ENCODE measurements at places on chromosomes 7 and 10.

- DNase-seq = peak; percentile 14
Observed at GRCh38 chr10:69180525-69181204, 631 bp downstream of the SUPV3L1 start.

GRCh38 chr7:104968648-104969047, 45.4 kb upstream of the KMT2E start:
- no peak for DNase-seq

GRCh38 chr7:14420768-14421167, 431.3 kb upstream of the ETV1 start:
- no peak for DNase-seq

- no peak for DNase-seq
Observed at GRCh38 chr7:108140671-108141070, 10.5 kb upstream of the LAMB4 start.

DNA sequence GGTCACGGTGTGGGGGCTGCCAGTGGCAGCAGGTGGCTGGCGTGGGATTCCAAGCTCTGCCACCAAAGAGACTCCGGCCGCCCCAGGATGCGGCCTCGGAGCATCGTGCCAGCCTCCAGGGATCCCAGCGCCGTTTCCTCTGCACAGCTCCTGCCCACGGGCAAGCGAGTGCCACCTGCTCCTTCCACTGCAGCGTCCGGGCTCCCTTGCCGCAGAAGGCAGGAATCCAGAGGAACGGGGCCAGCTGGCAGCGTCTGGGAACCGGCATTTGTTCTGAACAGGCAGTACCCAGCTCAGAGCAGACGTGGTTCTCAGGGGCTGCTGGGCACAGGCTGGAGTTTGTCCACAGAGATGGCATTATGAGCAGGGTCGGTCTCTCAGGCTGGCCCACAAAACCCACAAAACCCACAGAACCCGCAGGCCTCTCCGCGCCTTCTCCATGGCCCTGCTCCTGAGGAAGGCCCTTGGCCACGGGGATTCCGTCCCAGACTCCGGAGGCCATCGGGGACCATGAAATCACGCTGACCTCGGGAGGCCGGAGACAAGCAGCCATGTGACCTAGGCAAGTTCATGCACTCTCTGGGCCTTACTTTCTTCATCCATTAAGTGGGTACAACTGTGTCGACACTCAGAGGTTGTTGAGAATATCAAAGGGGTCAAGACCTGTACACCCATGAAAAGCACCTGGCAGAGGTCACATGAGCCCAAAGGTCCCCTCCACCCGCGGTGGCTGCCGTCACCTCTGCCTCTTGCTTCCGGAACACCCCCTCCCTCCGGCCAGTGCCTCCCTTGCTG, 72.1 kb upstream of the TNRC18 start:
- DNase-seq = no peak

DNA sequence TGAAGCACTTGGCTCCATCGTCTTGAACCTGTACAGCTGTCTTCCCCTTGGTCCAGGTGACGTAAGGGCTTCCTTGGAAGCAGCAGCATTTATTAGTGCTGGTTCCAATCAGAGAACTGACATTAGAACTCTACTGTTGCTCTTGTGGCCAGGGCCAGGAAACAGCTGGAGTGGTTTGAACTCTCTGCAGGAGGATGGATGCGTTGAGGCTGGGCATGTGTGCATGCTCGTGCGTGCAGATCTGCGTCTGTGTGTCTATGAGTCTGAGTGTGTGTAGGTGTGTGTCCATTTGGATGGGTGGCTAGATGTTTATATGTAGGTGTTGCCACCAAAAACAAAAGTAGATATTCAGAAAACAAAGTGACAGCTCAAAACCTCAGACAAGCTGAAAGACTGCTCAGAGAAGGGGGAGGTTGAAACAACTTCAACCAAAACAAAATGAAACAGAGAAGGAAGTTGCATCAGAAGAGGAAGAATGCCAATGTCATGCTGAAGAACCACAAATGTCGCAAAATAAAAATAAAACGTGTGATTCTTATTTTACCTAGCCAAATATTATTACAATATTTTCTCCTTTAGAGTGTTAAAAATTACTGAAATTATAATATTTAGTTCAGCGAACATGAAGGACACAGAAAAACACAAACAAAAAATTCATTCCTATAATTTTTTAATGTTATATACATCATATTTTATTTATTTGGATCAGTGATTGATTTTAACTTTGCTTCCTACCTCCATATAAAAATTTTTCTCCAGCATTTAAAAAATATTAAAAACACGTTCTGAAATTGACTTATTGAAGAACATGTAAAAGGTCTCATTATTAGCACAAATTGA, 96.1 kb upstream of the MKLN1 start:
- DNase-seq = peak; percentile 26

DNA sequence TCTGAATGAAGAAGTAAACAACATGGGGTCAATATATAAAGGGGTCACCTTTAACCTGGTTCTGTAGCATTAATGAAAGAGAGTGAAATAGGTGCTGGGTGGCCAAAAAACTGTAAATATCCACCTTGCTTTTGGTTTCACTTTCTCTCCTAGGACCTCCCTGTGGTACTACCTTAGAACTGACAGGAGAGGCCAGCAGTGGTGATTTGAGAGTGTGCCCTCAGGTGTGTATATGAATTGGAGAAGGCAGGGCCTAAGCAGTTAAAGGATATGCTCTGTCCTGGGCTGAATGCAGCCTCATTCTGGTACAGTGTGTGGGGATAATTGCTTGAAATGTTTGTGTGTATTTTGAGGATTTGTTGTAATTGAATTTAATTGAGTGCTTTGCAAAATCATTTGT, 62.0 kb downstream of the BBS9 start:
- peak; percentile 42 for DNase-seq

DNA sequence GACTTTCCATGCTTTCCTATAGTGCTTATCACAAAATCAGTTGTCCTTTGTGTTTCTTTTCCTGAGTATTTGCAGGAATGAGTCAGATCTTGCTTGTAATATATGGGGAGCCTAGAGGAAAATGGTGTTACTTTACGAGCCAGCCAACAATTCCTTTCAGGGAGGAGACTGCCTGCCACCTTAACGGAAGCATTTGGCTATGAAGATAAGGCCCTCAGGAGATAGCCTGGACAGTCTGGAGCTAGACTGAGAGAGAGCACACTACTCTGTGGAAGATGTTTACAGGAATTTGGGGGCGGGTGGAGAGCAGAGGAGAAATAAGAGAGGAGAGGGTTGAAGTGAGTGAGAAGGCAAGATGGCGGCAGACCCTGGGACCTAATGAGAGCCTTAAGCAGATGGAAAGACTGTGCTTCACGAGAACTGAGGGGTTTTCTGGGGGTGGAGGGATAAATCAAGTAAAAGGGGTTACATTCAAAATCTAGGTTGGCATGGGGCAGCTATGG, 126.3 kb downstream of the SNX10 start:
- DNase-seq = no peak

DNA sequence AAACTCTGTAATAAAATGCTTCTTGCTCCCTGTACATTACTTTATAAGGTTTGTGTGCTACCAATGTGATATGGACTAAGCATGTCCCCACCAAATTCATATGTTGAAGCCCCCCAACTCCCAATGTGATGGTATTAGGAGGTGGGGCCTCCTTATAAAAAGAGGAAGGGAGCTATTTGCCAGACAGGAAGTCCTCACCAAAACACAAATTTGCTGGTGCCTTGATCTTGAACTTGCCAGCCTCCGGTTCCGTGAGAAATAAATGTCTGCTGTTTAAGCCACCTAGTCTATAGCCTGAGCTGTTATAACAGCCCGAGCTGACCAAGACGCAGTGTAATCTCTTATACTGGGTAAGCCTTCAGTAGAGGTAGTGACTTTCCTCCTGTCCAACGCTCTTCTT, 114.5 kb downstream of the INHBA start:
- no peak for DNase-seq

DNA sequence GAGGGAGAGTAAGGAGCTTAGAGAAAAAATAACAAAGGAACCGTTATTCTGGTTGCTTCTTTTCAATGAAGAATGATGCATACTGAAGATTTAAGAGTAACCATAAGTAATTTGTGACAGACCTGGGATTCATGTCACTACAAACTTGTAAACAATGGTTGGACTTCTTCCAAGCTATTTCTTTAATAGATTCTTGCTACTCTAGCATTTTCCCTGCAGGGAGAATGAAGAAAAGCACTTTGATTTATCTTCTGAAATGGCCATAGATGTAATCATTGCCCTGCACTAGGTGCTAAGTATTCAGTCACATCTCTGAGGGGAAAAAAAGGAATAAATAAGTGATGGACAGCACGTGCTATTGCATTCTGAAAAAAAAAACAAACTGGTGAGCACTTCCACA, 606.6 kb upstream of the LRRN3 start:
- DNase-seq = no peak

DNA sequence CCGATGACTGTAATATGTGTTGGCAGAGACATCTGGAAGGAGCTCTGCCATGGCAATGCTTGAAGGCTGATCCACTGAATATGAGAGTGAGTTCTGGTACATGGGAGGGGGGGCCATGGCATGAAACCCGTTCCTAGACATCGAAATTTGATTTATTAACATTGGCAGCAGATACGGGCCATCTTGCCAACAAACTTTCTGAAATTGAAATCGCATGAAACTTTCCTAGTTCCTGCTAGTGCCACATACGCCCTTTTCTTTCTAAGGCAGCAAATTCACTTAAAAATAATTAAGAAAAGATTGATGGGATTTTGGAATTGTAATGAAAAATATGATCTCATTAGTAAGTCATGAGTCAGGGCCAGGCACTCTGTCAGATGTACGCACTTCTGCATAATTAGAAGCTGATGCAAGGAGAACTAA, 91.8 kb upstream of the KMT2C start:
- DNase-seq = no peak

GRCh38 chr7:26112203-26112740, 39.7 kb upstream of the NFE2L3 start:
- no peak for DNase-seq

- DNase-seq = peak; percentile 81
Observed at GRCh38 chr7:28921822-28922221, 36.3 kb downstream of the TRIL start.

GRCh38 chr7:74371381-74372341, 82.0 kb upstream of the GTF2IRD1 start:
- peak; percentile 63 for DNase-seq

DNA sequence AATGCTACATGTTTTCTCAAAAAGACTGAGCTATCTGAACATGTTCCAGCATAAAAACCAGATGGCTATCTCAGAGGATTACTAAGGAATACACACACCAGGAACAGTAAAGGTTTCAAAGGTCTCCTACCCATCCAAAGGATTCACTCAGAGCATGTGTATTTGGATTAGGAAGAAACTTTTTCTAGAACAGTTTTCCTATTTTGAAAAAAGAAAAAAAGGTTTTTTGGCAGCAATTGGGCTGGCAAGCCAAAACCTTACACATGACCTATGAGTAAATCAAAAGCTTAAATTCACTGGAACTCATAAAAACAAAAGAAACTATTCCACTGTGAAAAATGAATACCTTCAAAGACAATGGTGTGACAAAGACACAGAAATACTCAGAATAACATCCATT, 9.6 kb downstream of the TPK1 start:
- no peak for DNase-seq

DNA sequence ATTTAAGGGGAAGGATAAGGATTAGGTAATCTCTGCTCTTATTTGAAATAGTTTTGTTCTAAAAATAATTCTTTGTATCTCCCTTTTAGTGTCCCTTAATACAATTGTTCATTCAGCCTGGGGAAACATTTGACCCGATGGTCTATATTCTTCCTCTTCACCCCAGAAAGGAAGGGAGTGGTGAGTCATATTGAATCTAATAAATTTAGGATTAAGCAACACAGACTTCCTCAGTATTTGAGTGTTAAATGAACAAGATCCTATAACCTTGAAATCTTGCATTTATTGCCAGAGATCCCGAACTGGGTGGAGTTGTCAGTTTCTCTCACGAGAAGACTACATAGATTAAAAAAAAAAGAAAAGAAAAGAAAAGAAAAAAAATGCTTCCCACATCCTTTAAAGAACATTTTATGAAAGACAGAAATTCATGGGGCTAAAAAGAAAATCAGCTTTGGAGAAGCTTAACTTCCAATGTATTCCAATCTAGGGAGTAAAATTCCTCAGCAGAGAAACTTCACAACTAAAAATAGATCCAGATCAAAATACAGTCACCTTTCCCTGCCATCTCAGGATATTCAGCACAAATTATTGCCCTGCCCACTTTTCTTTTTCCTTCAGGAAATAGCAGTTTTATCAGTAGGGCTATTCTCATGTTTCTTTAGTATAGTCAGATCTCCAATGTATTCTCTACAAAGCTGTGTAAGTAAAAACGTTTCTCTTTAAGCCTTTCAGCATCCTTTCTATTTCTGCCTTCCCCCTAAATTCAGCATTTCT, 82.2 kb downstream of the SEMA3D start:
- DNase-seq = no peak

DNA sequence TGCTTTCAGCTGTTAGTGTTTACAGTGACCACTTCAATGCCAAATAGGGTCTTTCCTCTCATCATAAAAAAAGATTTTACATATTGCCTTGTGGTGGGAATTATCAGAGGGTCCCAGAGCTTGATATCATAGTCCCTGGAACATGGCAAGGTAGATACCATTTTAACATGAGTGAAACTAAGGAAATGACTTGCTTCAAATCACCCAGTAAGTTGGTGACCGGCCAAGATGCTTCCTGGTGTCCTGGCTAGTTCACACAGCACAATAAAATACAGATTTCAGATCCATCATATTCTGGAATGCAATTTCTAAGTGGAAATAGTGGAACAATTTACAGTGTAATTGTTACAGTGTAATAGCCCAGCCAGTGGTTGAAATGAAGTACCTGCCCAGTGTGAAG, 36.6 kb downstream of the CNNM1 start:
- no peak for DNase-seq

DNA sequence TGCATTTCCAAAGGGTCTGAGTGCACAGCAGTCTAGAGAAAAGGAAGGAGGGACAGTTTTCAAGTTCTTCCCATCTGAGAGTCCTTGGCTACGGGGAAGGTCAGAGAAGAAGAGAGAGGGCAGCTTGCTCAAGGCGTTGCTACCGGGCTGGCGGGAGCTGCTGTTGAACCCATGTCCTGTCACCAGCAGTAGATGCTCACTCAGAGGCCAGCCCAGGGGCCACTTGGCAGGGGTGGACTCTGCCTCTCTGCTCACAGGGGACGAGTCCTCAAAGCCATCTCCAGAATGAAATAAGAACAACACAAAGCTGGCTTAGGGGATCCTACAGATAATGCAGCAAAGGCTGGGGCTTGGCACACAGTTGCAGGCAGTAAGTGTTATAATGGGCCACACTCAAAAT, 231.5 kb downstream of the TNS3 start:
- no peak for DNase-seq

DNA sequence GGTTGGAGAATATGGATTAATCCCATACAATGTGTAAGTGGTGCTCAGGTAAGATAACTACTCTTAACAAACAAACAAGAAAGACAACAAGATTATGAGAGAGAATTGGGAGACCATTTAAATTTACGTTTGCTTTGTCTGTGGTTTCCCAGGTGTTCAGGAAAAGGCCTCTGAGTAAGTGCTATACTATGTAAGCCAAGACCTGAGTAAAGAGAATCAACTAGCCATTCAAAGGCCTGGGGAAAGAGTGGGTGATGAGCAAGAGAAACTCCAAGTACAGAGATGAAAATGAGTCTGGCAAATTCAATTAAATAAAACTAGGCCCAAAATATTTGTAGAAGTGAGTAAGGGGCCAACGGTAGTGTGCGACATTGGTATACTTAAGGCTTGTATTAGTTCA, 9.9 kb downstream of the CSTF2T start:
- DNase-seq = no peak

- DNase-seq = no peak
Observed at GRCh38 chr10:131404886-131405285, 93.4 kb upstream of the TCERG1L start.

GRCh38 chr7:24477398-24478136, 95.7 kb upstream of the PALS2 start:
- peak; percentile 68 for DNase-seq
